Astrocyte (in vitro differentiated cells and primary cell): ENCODE measurements at places on chromosomes 1 and 21.

GRCh38 chr1:187226396-187226795 is 397.6 kb downstream of the PLA2G4A start:
- H3K4me3 ChIP-seq: no peak overlapping the region
- DNase-seq: peak; percentile 47
- H3K27ac ChIP-seq: no peak overlapping the region
- no peaks in the 10 kb centered on the region for H3K36me3 ChIP-seq
- no peaks in the 10 kb centered on the region for H3K27me3 ChIP-seq

- no peaks in the 10 kb centered on the region for H3K4me1 ChIP-seq
- H3K36me3 ChIP-seq: peaks cover 14% of the 10 kb centered on the region
- no peak for DNase-seq
- no peaks in the 10 kb centered on the region for H3K27me3 ChIP-seq
- H3K4me3 ChIP-seq: no peak overlapping the region
Observed at GRCh38 chr1:156303241-156303640, 4.1 kb upstream of the VHLL start.

DNA sequence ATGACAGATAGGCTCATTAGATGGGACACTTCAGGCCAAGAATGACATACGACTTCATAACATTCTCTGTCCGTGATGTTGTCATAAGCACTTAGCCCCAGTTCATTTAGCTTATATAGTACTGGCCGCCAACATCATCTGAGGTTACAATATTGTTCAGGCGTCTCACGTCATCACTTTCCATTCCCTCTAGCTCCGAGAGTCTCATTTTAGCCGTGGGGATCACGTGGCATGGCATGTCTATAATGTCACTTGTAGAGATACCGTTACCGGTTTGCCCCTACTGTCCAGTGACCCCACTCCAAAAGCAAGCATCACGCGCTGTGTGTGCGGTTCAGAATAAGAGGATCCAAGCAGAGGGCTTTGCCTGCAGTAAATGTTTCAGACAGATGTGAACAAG is 34.6 kb upstream of the HEATR1 start:
- no peaks in the 10 kb centered on the region for H3K27me3 ChIP-seq
- H3K27ac ChIP-seq: no peak overlapping the region

DNA sequence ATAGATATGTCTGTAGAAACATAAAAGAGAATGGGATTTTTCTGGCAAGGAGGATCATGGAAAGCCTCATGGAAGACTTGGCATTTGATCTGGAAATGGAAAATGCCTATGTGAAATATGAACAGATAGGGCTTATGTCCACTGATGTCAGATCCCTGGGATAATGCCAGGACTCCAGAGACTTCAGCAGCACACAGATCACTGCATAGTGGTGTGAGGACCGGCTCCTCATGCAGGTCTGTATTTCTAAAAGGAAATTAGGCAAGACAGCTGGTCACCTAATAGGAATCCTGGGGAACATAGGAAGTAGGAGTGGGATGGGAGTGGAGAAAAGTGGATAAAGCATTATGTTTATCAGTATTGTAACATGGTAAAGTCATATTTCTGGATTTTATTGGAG is 56.8 kb upstream of the IPO9 start:
- no peaks in the 10 kb centered on the region for H3K36me3 ChIP-seq
- DNase-seq: no peak
- peak overlapping the region; percentile 25 for H3K27ac ChIP-seq
- peaks cover 53% of the 10 kb centered on the region for H3K4me1 ChIP-seq

GRCh38 chr1:206770531-206771337 is at the start of gene IL19:
Gene IL19, plus strand, starts transcription at chr1:206770773. Its CDS starts 65,890 bp downstream, at chr1:206836663.
- no peak within 1 kb of the TSS for H3K27ac ChIP-seq
- H3K4me3 ChIP-seq: no peak within 1 kb of the TSS
- no peaks in the 10 kb centered on the region for H3K36me3 ChIP-seq
- peaks cover 18% of the 10 kb centered on the region for H3K4me1 ChIP-seq
- DNase-seq: peak; percentile 81
- peaks cover 44% of the 10 kb centered on the region for H3K27me3 ChIP-seq

- H3K36me3 ChIP-seq: peaks cover 5% of the 10 kb centered on the region
- H3K27me3 ChIP-seq: no peaks in the 10 kb centered on the region
- DNase-seq: no peak
- H3K4me1 ChIP-seq: peaks cover 7% of the 10 kb centered on the region
- peak overlapping the region; percentile 100 for H3K4me3 ChIP-seq
Observed at GRCh38 chr1:221742555-221743415, 896 bp upstream of the DUSP10 start.

DNA sequence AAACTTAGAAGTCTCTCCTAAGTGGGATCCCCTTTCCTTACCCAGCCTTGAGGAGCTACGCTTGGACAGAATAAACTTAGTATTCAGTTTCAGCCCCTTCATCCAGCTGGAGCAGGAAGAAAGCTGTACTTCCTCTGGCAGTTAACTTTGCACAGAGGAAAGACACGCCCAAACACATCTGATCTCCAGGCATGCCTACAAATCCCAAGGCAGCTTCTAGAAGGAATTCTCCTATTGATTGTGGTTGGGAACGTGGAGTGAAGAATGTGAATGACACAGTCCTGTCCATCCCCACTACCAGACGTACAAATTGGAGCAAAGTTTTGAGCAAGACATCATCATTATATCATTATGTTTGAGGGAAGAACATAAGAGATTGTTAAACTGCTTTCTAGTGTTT is 6.6 kb upstream of the AK4 start:
- DNase-seq: no peak
- H3K4me3 ChIP-seq: no peak overlapping the region
- no peak overlapping the region for H3K27ac ChIP-seq
- no peaks in the 10 kb centered on the region for H3K36me3 ChIP-seq

GRCh38 chr1:181646710-181647109 is 163.4 kb downstream of the CACNA1E start:
- H3K27me3 ChIP-seq: peaks cover 5% of the 10 kb centered on the region
- no peak for DNase-seq
- H3K4me3 ChIP-seq: no peak overlapping the region
- H3K27ac ChIP-seq: no peak overlapping the region
- no peaks in the 10 kb centered on the region for H3K4me1 ChIP-seq
- no peaks in the 10 kb centered on the region for H3K36me3 ChIP-seq

DNA sequence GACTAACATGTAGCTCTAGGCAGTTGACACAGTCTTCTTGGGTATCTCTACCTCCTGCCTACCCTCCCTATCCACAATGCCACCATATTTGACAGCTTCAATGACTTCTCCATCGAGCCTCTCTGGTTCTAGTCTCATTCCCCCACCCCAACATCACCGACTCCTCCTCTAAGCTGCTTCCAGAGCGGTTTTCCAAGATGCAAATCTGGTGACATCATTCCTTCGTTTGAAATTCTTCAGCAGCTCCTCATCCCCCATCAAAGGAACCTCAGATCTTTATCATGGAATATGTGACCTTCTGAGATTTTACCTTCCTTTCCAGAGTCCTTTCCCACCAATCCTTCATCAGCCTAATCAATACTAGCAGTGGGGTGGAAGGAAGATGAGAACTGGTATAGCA is 352.4 kb upstream of the RUNX1 start:
- no peak overlapping the region for H3K4me3 ChIP-seq
- no peaks in the 10 kb centered on the region for H3K27me3 ChIP-seq
- H3K4me1 ChIP-seq: peaks cover 24% of the 10 kb centered on the region

- no peak overlapping the region for H3K4me3 ChIP-seq
- H3K4me1 ChIP-seq: peaks cover 15% of the 10 kb centered on the region
- H3K27ac ChIP-seq: no peak overlapping the region
- DNase-seq: no peak
- H3K27me3 ChIP-seq: no peaks in the 10 kb centered on the region
Observed at GRCh38 chr1:209625791-209626285, 26.4 kb downstream of the LAMB3 start.

- H3K4me3 ChIP-seq: no peak overlapping the region
- peaks cover 8% of the 10 kb centered on the region for H3K36me3 ChIP-seq
- DNase-seq: no peak
- no peaks in the 10 kb centered on the region for H3K4me1 ChIP-seq
- H3K27ac ChIP-seq: no peak overlapping the region
Observed at GRCh38 chr1:197096137-197096536, 29.1 kb upstream of the F13B start.

GRCh38 chr1:18293291-18293690 is 185.7 kb downstream of the IGSF21 start:
- no peak overlapping the region for H3K4me3 ChIP-seq
- no peaks in the 10 kb centered on the region for H3K27me3 ChIP-seq
- H3K36me3 ChIP-seq: no peaks in the 10 kb centered on the region
- H3K27ac ChIP-seq: no peak overlapping the region

DNA sequence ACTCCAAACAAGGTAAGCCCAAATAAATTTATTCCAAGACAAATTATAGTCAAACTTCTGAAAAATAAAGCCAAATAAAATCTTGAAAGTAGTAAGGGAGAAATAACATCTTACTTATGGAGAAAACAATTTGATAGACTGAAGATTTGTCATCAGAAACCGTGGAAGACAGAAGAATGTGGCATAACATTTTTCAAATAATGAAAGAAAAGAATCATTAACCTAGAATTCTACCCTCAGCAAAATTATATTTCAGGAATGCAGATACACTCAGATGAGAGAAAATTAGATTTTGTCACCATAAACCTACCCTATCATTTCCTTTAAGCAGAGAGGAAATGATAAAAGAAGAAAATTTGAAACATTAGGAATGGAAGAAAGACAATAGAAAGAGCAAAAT is 27.3 kb upstream of the PADI1 start:
- no peak overlapping the region for H3K4me3 ChIP-seq
- no peak overlapping the region for H3K27ac ChIP-seq
- no peaks in the 10 kb centered on the region for H3K27me3 ChIP-seq
- DNase-seq: no peak
- H3K36me3 ChIP-seq: no peaks in the 10 kb centered on the region
- no peaks in the 10 kb centered on the region for H3K4me1 ChIP-seq

DNA sequence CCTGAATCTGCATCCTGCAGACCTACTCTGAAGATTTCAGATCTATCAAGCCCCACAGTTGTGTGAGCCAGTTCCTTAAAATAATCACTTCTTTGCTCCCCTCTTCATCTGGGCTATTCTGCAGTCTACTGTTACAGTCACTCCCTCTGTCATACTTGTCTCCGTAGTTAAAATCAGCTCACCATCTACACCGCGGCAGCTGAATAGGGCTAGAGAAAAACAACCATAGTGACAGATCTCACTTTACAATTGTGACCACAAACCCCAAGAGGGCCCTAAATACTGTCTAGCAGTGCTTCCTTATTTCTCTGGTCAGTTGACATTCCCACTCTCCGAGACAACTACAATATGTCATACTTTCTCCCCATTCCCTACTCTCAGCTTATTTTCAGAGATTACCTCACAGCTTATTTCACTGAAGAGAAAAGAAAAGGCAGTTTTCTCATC is 12.9 kb downstream of the DESI2 start:
- no peak overlapping the region for H3K27ac ChIP-seq
- peaks cover 7% of the 10 kb centered on the region for H3K4me1 ChIP-seq
- DNase-seq: peak; percentile 20
- no peaks in the 10 kb centered on the region for H3K36me3 ChIP-seq
- no peaks in the 10 kb centered on the region for H3K27me3 ChIP-seq

GRCh38 chr1:224430511-224431113 is 4.0 kb downstream of the WDR26 start:
- H3K36me3 ChIP-seq: peaks cover 5% of the 10 kb centered on the region
- peak overlapping the region; percentile 51 for H3K4me3 ChIP-seq
- H3K27me3 ChIP-seq: no peaks in the 10 kb centered on the region

DNA sequence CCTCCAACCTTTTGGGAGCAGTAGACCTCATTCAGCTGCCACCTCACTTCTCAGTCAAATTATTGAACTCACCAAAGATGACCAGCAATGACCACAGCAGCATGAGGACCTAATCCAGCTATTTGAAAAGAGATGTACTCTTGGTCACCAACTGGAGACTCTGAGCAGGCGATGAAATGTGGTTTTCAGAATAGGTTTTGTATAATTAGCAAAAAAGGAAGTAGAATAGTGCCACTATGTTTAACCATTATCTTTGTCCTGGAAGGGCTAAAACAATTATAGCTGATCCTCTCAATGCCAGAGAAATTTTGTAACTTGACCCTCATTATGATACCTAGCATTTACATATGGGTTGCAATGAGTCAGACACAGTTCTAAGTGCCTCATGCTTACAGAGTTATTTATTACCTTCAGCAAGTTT is at the start of gene FCRL2:
TSS of gene FCRL2 (minus strand) at position 162 of the 421 bp plus-strand sequence. CDS start at position 103, 59 bp downstream.
- no peaks in the 10 kb centered on the region for H3K27me3 ChIP-seq

GRCh38 chr21:42248783-42249597 is 30.1 kb downstream of the ABCG1 start:
- H3K36me3 ChIP-seq: no peaks in the 10 kb centered on the region
- no peak overlapping the region for H3K4me3 ChIP-seq
- no peak for DNase-seq
- no peak overlapping the region for H3K27ac ChIP-seq
- no peaks in the 10 kb centered on the region for H3K4me1 ChIP-seq

- peaks cover 29% of the 10 kb centered on the region for H3K27me3 ChIP-seq
- no peaks in the 10 kb centered on the region for H3K36me3 ChIP-seq
- no peak for DNase-seq
- no peak overlapping the region for H3K4me3 ChIP-seq
Observed at GRCh38 chr1:6454856-6455751, 10.9 kb downstream of the TNFRSF25 start.

GRCh38 chr1:190453550-190453949 is 24.1 kb downstream of the BRINP3 start:
- H3K4me3 ChIP-seq: no peak overlapping the region
- no peaks in the 10 kb centered on the region for H3K4me1 ChIP-seq
